ENCODE measurements at places on chromosomes 6 and 20.

DNA sequence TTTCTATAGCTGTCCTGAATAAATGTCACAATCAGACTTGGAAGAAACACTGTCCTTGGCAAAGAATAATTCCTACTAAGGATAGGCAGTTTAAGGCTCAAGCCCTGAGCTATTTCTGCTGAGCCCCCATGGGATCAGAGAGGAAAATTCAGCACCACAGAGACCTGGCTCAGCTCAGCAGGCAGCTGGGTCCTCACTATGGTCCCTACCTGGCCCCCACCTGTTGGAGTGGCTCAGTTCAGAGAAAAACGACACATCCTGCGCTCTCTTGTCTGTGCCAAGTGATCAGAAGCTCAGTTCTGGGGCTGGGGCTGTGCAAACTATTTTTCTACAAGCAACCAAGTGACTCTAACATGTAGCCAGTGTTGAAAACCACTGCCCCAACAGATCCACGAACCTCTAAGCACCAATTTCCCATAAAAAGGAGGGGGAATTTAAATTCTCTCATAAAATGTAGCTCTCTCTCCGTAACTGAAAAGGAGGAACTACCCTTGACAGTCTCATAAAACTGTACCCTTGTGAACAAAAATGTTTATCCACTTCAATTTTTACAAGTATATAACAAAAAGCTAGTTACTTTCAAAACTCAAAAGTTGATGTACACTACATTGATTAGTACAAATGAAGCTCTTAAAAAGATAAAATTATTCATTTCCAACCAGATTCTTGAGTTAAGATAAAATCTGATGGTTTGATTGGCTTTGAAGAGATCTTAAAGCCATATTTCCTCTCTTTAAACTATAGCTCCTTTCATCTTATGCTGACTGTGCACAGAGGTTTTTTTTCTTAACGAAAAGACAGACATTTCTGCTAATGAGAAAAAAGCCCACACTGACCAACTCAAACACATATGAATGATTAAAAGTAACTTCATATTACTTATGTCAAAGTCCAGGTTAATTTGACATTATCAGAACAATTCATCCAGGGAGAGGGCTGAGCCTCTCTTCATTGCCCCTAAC is 52.0 kb downstream of the KIF13A start:
- no peak for DNase-seq

DNA sequence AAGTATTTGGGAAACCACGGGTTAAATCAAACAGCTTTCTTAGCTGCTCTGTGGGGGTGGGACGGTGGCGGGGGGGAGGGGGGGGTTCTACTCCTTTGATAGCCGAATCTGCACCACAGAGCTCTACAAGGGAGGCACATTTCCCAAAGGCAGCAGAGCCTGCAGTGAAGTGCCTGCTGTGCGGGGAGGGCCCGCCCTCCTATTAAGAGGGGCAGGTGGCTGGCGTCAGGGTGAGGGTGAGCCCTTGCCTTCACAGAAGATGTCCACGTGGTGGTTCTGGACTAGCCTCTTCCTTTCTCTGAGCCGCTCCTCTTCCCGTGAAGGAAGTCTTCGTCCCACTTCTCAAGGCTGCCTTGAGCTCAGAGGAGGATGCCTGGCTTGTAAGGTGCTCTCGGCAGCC is 174.9 kb upstream of the THBS2 start:
- no peak for DNase-seq

- DNase-seq: no peak
These were observed 37.2 kb downstream of the SNAP25 start for GRCh38 chr20:10255846-10256245.

- no peak for DNase-seq
These were observed 411.2 kb upstream of the SULF2 start for GRCh38 chr20:48196486-48196885.

- DNase-seq: peak; percentile 66
These were observed 47.2 kb downstream of the FOXF2 start for GRCh38 chr6:1436334-1437306.

- no peak for DNase-seq
These were observed 239.2 kb upstream of the FKBP1C start for GRCh38 chr6:62971976-62972658.

- no peak for DNase-seq
These were observed 161.0 kb upstream of the PRND start for GRCh38 chr20:4560667-4561066.

GRCh38 chr20:62561948-62562347 is 80.4 kb upstream of the SLCO4A1 start:
- DNase-seq: no peak
